ENCODE measurements at places on chromosomes 5 and 9.

DNA sequence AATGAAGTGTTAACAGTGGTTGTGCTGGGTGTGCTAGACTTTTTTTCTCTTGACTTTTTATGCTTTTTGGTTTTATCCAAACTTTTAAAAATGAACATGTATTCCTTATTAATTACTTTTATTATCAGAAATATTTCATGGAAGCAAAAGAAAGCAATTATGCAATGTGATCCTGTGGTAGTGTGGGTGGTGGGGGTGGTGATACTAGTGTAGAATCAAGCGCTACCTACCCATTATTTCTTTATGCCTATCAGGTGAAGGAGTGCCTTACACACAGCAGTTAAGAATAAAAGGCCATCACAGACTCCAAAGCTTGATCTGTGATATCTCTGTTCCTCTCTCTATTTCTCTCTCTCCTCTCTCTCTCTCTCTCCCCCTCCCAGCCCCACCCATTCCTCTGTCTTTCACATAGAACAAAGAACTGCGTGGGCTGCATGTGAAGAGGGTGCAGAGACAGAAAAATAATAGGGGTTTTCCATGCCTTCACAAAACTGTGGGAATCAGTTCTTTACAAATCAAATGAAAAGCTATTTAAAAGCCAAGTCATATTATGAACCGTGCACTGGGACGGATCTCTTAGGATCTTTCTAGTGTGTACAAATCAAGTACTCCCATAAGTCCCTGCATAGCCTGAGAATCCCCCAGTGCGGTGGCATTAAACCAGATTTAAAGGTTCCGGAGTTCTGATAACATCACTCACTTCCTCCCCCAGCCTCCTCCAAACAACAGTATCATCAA lies 351.2 kb downstream of the RAB3C start:
- no peak for DNase-seq

DNA sequence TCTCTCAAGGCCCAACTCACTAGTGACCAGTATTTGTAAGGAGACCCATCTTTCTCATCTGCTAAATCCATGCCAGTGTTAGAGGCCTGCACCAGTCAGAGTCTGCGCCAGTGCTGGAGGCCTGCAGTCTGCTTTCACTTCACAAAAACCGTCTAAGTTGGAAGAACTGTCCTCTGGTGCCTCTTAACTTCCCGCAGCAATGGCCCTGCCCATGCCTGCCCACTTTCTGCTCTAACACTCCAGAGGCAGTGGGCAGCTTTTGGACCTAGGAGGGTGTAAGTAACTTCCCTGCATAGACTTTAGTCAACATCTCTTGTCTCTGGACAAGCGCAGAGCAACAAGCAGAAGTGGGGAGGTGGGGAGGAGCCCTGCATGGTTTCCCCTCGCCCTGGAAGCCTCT lies 152.9 kb downstream of the AUH start:
- DNase-seq: no peak

- no peak for DNase-seq
These were observed 123.9 kb downstream of the SEC61B start for GRCh38 chr9:99345942-99346341.

GRCh38 chr5:11252523-11252922 lies 491.5 kb upstream of the DAP start:
- DNase-seq: no peak

- DNase-seq: no peak
These were observed 282.5 kb downstream of the ZSWIM6 start for GRCh38 chr5:61614606-61615005.

DNA sequence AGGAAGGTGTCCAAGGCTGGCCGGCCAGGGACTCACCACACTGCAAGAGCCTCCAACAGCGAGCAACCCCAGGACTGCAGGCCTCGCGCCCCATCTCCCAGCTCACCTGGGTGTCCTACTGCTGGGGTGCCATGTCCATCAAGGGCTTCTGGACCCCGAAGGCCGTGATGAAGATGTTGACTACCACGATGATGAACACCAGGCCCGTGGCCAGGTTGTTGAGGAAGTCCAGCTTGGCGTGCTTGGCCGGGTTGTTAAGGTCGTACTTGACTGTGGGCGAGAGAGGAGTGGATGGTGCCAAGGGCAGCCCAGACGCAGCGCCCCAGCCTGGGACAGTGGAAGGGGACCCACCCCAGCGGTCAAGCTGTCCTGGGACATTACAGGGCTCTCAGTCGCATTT lies 9.3 kb downstream of the NINJ1 start:
- DNase-seq: no peak

DNA sequence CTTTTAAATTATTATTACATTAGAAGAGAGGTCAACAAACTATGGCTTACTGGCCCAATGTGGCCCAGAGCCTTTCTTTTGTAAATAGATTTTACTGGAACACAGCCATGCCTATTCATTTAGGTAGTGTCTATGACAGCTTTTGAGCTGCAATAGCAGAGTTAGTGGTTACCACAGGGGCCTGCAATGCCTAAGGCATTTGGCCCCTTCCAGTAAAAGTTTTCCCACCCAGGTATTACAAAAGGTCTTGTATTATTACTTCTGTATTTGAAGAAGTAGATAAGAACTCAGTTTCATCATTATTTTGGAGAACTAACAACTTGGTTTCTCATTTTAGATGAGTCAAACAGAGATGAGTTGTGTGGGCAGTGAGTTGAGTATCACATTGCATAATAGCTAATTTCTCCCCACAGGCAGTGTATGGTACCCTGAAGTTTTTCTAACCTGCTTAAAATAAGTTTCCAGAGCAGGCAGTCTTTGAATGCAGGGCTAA lies 9.5 kb downstream of the MTRR start:
- no peak for DNase-seq

- DNase-seq: no peak
These were observed 700.7 kb downstream of the TAF11L14 start for GRCh38 chr5:18334949-18335348.

- DNase-seq: peak; percentile 85
These were observed 403 bp downstream of the KIF2A start for GRCh38 chr5:62306323-62306895.

DNA sequence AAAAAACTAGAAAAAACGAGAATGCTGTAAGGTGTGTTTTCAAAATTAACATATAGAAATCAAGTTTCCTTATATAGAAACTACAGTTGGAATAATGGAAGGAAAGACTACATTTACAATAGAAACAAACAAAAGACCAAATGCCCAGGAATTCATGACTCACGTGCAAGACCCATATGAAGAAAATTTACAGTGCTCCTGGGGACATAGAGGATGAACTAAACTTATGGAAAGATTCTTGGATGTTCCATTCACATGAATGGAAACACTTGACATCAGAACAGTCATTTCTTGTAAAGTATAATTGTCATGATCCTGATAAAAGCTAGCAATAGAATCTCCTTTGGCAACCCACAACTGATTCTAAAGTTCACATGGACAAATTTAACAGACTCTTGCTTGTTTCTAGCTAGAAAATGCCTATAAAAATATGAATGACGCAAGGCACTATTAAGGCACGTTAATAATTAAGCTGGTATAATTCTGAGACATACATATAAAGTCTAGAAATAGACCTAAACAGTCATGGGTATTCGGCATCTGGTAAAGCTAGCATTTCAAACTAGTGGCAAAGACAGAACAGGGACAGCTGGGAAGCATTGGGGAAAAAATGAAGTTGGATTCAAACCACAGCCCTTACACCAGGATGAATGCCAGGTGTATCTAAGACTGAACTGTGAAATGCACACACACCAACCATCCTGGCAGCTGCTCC lies 5.1 kb upstream of the ZFP62 start:
- DNase-seq: no peak

Measured in midbrain (tissue), 1 donor.